ENCODE measurements at places on chromosomes 7 and 10. TPM values are rescaled to one million over a fixed set of nuclear protein-coding genes. Genes with fewer than 3 reads are reported as not detected.

GRM3 gene
- 0.09 TPM for total RNA-seq

UPK3B gene
- total RNA-seq: 0.33 TPM

GPR85 gene
- 0.59 TPM for total RNA-seq

IFIT1B gene
- total RNA-seq: 13.3 TPM
